Stimulated activated CD8-positive, alpha-beta memory T cell treated with anti-CD3 and anti-CD28 coated beads, Interleukin-15, amount 100 ng/mL, for 48 hours (primary cell): ENCODE measurements at places on chromosomes 3 and 15.

GRCh38 chr15:31537770-31538592, 211.3 kb downstream of the KLF13 start:
- no peak for DNase-seq

GRCh38 chr15:96733721-96734120, 403.2 kb downstream of the NR2F2 start:
- DNase-seq, result no peak

- DNase-seq, result no peak
Observed at GRCh38 chr15:76155731-76156130, 95.9 kb downstream of the TMEM266 start.

DNA sequence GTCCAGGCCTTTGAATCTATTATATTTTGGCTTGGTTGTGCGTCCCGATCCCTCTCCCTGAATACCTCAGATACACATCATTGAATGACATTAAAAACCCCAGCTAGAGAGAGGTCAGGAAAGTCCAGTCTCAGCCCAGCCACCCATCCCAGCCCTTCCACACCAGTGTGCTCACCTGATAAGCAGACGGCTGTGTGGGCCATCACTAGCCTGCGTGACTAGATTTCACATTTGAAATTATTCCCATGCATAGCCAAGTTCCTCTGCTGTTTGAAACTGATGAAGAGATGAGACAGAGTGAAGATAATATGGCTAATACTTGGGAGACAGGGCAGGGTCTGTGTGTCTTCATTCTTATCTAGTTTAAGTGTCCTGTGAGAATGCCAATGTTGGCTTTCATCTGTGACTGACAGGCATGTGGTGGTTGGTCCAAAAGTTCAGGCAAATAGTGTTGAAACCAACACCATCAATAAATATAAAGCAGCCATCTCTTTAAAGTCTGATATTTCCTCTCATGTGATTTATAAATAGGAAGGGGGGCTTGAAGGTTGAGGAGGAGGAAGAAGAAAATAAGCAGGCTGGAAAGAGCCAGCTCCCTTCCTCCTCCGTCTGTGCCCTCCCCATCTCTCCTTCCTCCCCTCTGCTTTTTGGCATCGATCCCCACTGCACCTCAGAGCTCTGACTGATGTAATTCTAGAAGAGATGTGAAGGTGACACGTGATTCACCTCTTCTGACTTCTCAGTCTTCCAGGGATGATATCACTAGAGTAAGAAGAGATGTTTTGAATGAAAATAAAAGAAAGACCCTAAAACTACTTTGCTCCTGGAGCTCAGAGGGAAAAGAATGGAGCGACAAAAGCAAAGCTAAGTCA, 5.1 kb downstream of the FAM43A start:
- DNase-seq, result no peak
